CD14-positive monocyte (primary cell): ENCODE measurements at places on chromosomes 7 and 10. TPM values are rescaled to one million over a fixed set of nuclear protein-coding genes. Genes with fewer than 3 reads are reported as not detected.
A peak's percentile ranks its signal among the peaks of the same experiment; 100 is the strongest.

- H3K27me3 ChIP-seq: no peaks in the 10 kb centered on the region
- no peak overlapping the region for H3K27ac ChIP-seq
- H3K4me3 ChIP-seq: no peak overlapping the region
- H3K36me3 ChIP-seq: no peaks in the 10 kb centered on the region
These were observed 937.1 kb downstream of the REEP3 start for GRCh38 chr10:64458306-64458705.

- H3K27ac ChIP-seq: no peak overlapping the region
- H3K4me3 ChIP-seq: peak overlapping the region; percentile 69
- H3K4me1 ChIP-seq: peaks cover 48% of the 10 kb centered on the region
- H3K27me3 ChIP-seq: peaks cover 8% of the 10 kb centered on the region
- H3K36me3 ChIP-seq: no peaks in the 10 kb centered on the region
These were observed 476 bp upstream of the RET start for GRCh38 chr10:43076311-43076875.

Gene MPP7
- 48.3 TPM for polyA plus RNA-seq

DNA sequence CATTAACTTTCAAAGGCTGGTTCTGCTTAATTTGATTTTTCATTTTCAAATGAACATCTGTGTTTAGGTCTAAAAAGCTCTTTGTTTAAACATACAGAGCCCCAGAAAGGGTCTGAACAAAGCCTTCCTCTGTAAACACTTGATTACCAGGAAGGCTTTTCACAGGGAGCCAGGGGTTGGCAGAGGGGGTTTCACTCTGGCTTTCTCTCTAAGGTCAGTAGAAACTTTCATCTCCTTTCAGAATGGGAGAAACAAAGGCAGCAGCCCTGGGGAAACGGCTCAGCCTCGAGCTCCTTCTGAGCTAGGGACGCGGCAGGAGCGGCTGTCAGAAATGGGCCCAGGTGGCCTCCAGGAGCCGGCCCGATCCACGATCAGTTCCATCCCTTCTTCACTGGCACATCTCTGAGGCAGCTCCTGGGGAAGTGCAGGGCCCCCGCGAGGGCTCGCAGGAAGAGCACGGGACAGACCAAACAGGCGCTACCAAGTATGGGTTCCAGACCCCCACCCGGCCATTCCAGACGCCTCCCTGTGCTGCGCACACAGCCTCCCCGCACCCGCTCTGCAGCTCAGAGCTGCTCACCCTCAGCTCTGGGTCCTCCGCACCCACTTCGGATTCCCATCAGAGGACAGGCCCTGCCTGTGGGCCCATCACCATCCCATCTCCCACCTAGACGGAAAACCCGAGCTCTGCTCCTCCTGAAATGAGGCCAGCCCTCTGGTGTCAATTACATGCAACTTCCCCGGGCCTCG is 124.1 kb downstream of the MAD1L1 start:
- H3K4me3 ChIP-seq: no peak overlapping the region
- peaks cover 18% of the 10 kb centered on the region for H3K4me1 ChIP-seq
- H3K27me3 ChIP-seq: no peaks in the 10 kb centered on the region
- no peak overlapping the region for H3K27ac ChIP-seq

- H3K36me3 ChIP-seq: no peaks in the 10 kb centered on the region
- H3K27ac ChIP-seq: no peak overlapping the region
- no peaks in the 10 kb centered on the region for H3K4me1 ChIP-seq
- no peak for DNase-seq
These were observed 5.3 kb upstream of the COL1A2 start for GRCh38 chr7:94389381-94389780.
